ENCODE measurements at places on chromosomes 3 and 15.

DNA sequence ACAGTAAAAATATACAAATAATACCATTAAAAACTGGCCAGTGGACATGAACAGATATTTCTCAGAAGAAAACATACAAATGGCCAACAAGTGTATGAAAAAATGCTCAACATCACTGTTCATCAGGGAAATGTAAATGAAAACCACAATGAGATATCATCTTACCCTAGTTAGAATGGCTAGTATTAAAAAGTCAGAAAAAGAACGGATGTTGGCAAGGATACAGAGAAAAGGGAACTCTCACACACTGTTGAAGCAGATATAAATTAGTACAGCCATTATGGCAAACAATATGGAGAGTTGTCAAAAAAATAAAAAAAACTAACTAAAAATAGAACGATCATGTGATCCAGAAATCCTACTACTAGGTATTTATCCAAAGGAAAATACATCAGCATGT is 222.7 kb upstream of the NAALADL2 start:
- no peak for DNase-seq

DNA sequence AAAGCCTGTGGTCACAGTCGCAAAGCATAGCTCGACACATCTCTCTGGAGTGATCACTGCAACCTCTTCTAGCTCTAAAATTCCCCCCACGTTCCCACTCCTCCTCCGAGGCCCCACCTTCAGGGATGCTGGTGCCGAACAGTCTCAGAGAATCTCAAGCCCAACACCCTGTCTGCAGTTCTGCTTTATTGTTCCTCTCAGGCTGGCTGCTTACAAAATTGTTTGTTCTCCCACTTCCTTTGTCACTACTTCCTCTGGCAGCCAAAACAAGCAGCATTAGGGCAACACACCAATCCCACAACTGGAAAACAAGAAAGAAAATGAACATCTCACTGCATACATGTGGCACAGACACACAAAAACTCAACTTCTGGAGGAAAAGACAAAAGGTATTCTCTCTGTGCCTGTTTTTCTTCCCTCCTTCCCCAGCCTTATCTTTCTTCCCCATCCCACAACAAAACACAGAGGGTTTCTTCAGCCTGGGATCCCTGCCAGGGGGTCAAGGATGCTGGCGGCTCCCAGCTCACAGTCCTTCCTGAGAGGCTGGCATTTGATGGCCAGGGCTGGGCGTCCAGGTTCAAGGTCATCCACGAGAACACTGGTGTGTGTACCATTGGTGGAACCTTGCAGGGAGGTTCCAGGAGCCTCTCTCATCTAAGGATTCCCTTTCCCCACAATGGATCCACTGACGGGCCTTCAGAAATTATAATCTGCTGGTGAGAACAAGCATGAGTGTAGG is 108.4 kb downstream of the TMCO5A start:
- no peak for DNase-seq

DNA sequence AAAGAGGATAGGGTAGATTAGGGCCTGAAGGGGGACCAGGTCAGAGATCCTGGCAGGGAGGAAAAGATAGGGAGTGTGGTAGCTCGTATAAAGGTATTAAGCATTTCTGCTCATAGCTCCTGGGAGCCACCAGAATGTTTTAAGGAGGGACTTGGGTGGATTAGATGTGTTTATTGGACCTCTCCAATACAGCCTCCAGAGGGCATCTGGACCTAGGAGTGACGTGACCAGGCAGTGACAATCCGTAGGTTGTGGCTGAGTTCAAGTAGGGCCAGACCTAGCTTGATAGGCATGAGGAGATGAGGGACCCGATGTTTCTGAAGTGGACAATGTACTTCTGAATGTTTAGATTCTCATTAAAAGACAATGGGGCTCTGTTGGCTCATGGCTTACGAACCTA is 435.2 kb downstream of the MCTP2 start:
- DNase-seq = no peak

GRCh38 chr3:134018406-134018805 is 11.3 kb downstream of the SLCO2A1 start:
- no peak for DNase-seq

DNA sequence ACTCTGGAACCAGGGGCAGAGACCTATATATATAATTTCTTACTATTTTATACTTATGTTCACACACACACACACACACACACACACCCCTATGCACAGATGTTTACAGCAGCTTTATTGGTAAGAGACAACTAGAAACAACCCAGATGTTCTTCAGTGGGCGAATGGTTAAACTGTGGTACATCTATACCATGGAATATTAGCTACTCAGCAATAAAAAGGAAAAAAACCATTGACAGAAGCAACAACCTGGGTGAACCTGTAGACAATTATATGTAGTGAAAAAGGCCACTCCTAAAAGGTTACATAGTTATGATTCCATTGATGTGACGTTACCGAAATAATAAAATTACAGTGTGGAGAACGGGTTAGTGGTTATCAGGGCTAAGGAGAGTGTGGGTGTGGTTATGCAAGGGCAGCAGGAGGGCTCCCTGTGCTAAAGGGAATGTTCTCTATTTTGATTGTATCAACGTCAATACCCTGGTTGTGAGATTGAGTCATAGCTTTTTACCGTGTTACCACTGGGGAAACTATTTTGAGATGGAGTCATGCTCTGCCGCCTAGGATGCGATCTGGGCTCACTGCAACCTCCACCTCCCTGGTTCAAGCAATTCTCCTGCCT is 85.5 kb downstream of the FLNB start:
- no peak for DNase-seq

GRCh38 chr15:66870880-66871388 is 168.9 kb downstream of the SMAD6 start:
- DNase-seq = no peak

DNA sequence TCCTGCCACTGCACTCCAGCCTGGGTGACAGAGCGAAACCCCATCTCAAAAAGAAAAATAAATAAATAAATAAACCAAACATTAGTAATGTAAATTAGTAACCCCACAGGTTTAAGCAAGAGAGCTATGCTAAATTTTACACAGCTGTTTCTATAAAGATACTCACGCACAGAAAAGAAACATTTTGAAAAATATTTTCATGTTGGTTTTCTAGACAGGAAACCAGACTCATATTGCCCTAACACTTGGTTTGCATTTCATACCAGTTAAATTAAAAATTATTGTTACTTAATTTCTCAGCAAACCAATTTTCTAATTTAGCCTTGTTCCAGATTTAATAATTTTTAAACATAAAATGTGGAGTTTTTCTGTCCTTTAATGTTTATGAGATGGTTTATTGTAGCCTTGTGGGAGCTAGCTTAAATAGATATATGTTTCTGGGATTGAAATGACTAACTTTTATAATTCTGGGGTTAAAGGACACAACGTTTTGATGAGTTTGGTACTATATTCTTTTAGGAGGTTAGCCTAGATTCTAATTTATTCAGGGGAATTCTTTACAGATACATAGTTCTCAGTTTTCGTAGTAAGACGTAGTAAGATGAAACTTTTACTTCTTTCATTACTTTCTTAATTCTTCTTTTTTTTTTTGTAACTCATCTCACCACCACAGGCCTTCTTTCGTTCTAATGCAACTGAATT is 42.6 kb upstream of the SLC4A7 start:
- DNase-seq = no peak

DNA sequence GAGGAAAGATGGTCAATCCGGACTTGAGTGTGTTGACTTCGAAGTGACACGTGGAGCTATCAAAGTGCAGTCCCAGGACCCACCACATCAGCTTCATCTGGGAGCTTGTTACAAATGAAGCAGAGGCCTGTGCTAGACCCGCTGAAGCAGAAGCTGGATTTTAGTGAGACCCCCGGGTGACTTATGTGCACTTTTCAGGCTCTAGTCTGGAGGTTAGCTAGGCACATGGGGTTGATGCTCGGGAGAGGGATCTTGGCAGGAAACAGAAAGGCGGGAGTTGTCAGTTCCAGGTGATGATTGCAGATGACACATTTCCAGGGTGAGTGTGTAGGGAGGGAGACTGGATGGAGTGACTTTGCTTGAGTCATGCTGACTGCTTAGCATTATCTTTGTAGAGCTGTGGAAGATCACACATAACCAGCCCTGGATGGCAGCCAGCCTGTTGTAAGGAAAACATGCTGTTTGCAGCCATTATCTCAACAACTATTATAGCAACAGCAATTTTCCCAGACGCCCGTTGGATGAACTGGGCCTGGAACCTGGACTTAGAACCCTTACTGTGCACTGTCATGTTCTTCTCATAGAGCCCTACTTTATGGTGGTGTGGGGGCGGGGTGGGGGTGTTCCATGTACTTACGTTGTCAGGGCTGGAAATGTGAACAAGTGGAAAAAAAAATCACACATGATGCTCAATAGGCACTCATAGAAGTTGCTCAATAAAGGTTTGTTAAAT is 122.4 kb downstream of the THSD4 start:
- no peak for DNase-seq

GRCh38 chr3:160180581-160181216 is 44.5 kb upstream of the C3orf80 start:
- no peak for DNase-seq

- no peak for DNase-seq
Observed at GRCh38 chr3:25582242-25582641, 82.5 kb downstream of the TOP2B start.

DNA sequence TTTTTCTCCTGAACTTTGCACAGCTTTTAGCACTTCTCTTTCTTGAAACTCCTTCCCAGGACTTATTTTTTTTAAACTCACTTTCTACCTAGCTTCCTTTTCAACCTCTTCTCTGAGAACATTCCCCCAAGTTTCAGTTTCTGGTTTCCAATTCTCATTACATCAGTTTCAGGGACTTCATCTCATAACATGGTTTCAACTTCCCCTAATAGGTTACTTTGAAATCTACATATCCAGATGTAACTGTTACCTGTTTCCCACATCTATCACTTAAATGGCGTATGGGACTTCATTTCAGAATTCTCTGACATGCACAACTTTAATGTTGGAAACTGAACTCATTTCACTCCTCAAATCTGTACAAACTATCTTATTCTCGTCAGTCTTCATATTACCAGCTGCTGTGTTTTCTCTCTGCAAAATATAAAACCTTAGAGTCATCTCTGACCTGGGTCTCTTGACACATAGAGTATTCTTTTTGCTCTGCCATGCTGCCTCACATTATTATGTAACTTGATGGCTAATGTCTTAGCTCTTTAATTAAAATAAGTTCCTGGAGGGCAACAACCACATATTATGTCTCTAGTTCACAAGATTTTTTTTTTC is 58.4 kb downstream of the NME9 start:
- no peak for DNase-seq

- DNase-seq = no peak
Observed at GRCh38 chr3:53795176-53795575, 51.0 kb downstream of the CHDH start.

GRCh38 chr3:4030624-4031023 is 231.4 kb downstream of the LRRN1 start:
- DNase-seq = no peak

DNA sequence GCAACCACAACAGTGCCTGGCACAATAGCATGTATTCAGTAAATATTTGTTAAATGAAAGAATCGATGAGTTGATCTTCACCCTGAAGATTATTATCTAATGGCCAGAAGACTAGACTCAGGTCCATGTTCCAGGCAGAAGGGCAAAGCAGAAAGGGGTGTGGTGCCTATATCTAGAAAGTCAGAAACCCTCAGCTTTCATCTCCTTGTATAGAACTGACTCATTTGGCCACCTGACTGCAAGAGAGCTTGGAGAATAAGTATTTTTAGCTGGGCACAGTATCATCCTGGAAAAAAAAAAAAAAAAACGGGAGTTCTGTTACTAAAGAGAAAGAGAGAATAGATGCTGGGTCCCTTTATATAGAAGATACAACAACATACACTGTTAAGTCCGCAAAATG is 69.7 kb upstream of the SPRED1 start:
- DNase-seq = no peak

GRCh38 chr3:34268032-34268709 is 469.7 kb downstream of the PDCD6IP start:
- DNase-seq = no peak

GRCh38 chr3:15064299-15064834 is 748 bp downstream of the MRPS25 start:
- no peak for DNase-seq

DNA sequence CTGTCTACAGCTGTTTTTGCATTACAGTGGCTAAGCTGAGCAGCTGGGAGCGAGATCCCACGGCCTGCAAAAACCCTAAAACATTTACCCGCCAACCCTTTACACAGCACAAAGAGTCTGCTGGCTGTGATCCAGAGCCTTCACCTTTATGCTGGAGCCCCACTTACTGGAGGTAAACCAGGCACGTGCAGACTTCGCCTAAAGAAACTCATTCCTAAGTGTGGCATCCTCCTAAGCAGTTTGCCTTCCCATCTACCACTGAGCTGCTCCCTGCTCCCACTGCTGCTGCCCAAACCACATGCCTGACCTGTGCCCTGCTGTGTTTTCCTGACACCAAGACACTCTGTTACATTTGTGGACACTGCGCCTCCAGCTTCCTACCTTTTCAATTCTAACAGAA is 53.0 kb downstream of the CHSY1 start:
- no peak for DNase-seq

GRCh38 chr3:130539005-130539404 is 22.0 kb downstream of the COL6A6 start:
- no peak for DNase-seq

- no peak for DNase-seq
Observed at GRCh38 chr3:72590732-72591221, 257.5 kb downstream of the SHQ1 start.

DNA sequence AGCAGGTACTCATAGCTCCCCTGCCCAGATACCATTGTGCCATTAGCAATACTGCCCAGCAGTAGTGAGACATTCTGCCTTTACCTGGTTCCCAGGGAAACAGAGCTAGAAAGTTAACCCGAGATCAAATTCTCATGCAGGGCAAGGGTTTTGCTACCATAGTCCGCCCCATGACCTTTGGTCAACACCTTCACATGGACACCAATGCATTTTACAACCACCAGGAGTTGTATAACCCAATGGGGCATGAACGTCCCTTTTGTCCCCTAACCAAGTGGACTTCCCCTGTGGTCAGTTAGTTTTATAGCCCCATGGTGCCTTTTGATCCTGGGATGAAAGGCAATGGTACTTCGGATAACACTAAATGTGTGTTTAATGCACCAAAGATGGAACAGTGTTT is 151.7 kb upstream of the IQSEC1 start:
- DNase-seq = no peak

- no peak for DNase-seq
Observed at GRCh38 chr15:85622221-85622831, 172.4 kb downstream of the KLHL25 start.

- no peak for DNase-seq
Observed at GRCh38 chr15:66959875-66960274, 105.5 kb upstream of the SMAD3 start.

GRCh38 chr3:72289692-72290071 is 504.7 kb upstream of the PROK2 start:
- DNase-seq = no peak

- no peak for DNase-seq
Observed at GRCh38 chr15:62732078-62732477, 310.5 kb upstream of the TPM1 start.
